Fibroblast of the aortic adventitia (primary cell): ENCODE measurements at places on chromosomes 5 and 9.

- no peak for DNase-seq
These were observed 364.6 kb upstream of the PTGER4 start for GRCh38 chr5:40315126-40315525.

DNA sequence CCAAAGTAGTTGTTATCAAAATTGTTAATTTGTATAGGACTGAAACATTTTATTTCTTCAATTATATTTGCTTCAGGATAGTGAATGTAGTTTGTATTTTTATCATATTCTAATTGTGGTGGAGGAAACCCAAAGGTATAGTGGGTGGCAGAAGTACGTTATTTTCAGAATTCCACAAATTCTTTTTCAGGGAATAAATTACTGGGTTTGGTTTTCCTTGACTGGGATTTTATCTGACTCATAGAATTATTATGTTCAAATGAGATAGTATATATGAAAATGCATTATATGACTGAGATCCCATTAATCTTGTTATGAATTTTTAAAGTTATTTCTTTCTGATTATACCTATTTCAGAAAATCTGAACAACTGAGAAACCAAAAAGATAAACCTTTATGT, 73.7 kb downstream of the VPS13A start:
- DNase-seq, result peak; percentile 3

- DNase-seq, result no peak
These were observed 71.4 kb downstream of the CARTPT start for GRCh38 chr5:71790433-71790832.

DNA sequence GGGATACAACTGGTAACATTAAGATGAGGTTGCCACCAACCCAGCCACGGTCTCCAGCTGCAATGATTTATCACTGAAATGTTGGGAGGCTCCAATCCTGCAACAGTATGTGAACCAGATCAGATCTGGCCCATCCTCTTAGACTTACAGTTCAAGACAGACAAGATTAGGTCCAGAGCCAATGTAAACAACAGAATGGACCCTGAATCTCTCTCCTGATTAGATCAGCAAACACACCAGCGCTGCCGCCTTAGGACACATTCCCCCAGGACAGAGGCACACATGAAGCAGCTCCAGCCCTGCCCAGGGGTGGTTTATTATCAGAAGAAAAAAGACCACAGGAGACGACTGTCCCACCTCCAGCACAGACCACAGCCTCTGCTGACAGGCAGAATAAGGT, 82.1 kb downstream of the SLIT3 start:
- DNase-seq, result peak; percentile 35

DNA sequence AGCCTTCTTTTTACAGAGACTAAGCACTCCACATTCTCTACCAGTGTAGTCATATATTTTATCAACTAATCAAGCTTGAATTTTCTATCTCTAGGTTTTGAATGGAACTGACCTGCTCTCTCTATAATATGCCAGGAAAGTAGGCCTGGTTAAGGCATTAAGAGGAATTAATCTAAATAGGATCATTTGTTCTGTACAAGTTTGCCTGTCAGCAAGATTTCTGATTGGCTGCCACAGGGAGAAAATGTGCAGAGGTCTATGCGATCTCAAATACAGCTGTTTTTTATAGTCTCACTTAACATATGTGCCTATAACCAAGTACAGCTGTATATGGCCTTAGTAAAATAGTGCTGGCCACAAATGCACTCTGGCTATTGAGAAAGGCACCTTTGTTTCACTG, 418.8 kb downstream of the KDM4C start:
- peak; percentile 8 for DNase-seq

DNA sequence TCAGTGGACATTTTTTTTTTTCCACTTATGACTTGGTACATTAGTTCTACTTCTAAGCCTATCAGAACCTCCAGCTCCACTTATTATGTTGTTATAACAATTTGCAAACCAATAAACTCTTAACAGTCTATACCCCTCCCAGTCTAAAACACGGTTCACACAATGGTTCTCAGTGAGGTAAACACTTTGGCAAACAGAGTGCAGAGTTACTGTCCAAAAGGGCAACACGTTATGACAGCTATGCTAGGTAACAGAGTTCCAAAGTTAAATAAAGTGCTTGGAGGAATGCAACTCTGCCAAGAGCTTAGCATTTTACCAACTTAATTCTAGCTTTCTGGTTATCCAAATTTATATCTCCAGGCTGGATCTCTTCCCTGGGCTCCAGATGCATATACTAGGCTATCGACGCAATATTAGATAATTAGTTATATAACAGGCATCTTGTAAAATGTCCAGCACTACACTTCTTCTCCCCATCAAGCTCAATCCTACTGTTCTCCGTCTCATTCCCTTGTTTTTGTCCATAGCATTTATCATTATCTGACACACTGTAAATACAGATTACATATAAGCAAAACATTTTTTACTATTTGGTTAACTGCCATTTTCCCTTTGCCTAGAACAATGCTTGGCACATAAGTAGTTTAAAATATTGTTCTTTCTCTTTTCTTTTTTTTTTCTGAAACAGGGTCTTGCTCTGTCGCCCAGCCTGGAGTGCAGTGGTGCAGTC, 14.3 kb downstream of the FNBP1 start:
- DNase-seq, result peak; percentile 72

GRCh38 chr9:27591093-27591492, 17.8 kb upstream of the C9orf72 start:
- DNase-seq, result no peak

GRCh38 chr9:96130970-96131369, 171.0 kb downstream of the HSD17B3 start:
- DNase-seq, result no peak

- DNase-seq, result peak; percentile 36
These were observed 218.4 kb downstream of the ADAMTS6 start for GRCh38 chr5:65263321-65263720.

GRCh38 chr5:1641560-1642166, 117.9 kb upstream of the LPCAT1 start:
- peak; percentile 89 for DNase-seq

- no peak for DNase-seq
These were observed 59.4 kb upstream of the CCNG1 start for GRCh38 chr5:163377982-163378381.

DNA sequence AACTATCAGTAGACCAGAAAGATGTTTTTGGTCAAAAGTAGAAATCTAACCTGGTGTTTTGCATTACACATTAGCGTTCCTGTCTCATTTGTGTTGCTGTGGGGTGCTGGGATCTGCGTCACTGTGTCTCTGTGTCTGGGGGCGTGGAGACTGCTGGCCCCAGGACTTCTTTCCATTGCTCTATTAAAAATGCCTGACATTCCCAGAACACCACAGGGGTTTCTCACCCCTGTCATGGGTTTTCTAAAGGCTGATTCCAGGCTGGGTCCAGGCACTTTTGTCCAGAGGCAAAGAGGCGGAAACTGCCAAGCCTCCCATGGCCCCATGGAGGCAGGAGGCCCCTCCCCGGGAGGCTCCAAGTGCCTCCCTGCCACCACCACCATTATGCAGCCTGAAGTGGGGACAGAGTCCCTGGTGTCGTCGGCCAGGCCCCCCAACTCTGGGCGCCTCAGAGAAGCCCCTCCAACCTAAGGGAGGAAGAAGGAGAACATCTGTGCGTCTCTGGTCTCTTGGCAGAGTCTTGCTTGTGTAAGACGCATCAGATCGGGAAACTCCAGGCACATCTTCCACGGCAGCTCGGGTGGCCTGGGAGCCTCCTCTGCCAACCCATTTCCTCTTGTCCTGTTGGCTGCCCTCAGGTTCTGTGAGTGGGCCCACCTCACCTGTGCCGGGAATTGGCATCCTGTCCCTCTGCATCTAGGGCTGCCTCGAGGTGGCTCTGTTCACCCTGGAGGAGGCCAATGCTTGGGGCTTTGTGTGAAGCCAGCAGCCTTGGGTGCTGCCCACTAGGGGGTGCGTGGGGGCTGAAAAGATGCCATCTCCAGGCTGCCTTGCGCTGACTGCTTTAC, 13.8 kb upstream of the PLEKHG4B start:
- no peak for DNase-seq

- DNase-seq, result no peak
These were observed 123.4 kb downstream of the OLFM1 start for GRCh38 chr9:135210676-135211523.

- no peak for DNase-seq
These were observed 140.0 kb downstream of the MUSK start for GRCh38 chr9:110808599-110808980.

- no peak for DNase-seq
These were observed 102.3 kb upstream of the MAP3K1 start for GRCh38 chr5:56712895-56713591.

GRCh38 chr5:137345396-137345795, 153.7 kb downstream of the SPOCK1 start:
- DNase-seq, result peak; percentile 22

DNA sequence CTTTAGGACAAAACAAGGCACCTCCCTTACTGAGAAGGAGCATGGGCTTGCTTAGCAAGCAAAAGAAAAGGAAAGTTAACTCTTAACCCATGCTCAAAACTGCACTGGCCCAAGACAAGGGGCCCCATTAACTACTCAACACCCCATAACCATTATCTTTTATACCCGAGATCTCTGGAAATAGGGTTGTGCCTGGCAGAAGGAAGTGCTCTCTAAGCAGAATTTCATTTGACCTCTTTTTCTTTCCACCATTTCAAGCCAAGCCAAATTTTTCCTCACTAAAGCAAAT, 167.2 kb downstream of the RASEF start:
- DNase-seq, result no peak

DNA sequence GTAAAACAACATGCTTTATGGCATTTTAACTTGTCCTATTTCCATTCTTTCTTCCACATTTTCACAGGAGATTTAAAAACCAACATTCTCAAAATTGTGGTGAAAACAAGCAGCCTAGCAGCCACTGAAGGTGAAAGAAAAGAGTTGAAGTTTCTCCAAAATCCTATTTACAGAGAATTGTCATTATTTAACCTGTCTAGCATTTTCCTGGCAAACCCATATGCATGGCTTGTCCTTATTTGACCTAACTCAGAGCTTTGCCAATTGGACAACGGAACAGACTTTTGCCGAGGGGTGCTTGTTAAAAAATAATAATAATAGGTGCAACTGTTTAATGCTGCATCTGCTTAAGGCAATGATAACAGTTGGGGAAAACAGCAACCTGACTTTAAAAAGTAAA, 80.4 kb upstream of the PCSK5 start:
- DNase-seq, result no peak

DNA sequence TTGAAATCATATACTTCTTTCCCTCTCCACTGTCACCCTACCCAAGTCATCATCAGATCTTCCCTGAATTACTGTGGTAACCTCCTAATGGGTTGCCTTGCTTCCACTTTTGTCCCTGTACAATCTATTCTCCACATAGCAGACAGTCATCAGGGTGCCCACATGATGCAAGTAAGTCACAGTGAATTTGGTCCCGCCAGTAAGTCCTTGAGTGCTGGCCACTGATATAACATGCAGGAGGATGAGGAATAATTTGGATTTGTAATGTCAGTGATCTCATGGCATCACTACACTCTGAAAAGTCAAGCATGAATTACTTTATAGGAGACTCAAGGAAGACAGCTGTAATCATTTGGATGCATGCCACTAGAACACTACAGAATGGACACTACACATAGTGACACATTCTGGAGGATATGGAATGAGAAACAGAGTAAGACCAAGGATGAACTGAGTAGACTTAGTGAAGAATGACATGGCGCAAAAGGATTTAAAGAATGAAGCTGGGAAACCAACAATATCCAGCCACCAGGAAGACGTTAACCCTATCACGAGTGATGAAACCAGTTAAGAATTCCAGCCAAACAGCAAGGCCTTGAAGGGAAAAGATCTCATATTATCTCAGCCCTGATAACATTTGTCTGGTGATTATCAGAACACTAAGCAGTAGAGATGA, 28.6 kb downstream of the MARCHF3 start:
- DNase-seq, result peak; percentile 92

DNA sequence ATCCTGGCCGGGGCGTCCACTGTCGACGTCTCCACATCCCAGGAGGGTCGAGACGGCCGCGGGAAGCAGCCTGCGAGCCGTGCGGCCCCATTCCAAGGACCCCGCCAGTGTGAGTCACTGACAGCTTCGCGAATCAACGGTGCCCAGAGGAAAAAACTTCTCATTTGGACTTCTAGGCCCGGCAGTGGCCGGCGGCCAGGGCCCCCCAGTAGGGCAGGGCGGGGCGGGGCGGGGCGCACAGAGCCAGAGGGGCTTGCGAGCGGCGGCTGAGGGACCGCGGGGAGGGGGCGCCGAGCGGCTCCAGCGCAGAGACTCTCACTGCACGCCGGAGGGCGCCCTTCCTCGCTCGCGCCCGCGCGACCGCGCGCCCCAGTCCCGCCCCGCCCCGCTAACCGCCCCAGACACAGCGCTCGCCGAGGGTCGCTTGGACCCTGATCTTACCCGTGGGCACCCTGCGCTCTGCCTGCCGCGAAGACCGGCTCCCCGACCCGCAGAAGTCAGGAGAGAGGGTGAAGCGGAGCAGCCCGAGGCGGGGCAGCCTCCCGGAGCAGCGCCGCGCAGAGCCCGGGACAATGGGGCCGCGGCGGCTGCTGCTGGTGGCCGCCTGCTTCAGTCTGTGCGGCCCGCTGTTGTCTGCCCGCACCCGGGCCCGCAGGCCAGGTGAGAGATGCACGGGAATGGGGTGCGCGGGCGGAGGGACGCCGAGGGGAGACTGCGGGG, at the start of gene F2R:
F2R (plus strand) TSS at position 391 of the 720 bp plus-strand sequence; CDS start at position 573, 182 bp downstream.
- peak; percentile 78 for DNase-seq

DNA sequence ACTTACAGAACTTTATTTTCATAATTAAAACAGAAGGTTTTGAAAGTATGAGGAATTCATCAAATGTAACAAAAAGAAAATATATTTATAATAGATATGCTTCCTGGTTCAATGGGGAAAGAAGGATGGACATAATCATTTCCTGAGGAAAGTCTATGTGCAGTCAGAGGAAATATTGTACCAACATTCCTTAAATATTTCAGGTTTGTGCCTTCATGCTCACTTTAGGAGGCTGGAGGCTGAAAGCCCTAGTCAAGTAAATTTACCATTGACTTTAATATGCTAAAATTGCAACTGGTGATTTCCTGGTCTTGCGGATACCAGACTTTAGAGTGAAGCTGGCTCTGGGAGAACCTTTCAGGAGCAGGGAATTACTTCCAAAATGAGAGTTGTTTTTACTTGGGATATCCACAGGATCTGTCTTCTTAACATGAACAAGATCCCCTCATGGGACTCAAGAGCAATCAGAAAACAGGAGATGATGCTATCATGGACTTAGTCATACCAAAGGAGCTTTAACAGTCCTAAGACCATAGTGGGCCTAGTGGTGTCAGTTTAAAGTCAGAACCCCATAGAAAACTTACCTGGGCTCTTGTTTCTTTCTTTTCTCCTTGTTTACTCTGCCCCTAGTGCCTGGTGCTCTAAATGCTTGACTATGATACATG, 762.8 kb upstream of the GRAMD2B start:
- DNase-seq, result peak; percentile 42

DNA sequence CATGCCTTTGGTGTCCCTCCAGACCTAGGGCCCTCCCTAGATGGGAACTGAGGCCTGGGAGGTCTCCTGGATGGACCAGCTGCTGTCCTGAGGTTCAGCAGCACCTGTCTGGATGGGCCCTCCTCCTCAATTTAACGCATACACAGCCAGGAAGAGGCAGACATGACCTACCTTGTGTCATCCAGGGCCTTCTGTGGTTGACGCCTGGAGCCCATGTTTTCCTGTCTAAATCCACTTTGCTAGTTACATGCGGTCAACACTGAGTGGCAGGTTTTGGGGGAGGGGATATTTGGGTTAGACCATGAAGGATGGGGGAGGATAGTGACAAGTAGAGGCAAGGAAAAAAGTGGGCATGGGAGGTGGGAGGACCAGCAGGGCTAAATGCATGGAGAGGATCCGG, 3.1 kb upstream of the STC2 start:
- no peak for DNase-seq
